ENCODE measurements at places on chromosomes 12 and 14.
A peak's percentile ranks its signal among the peaks of the same experiment; 100 is the strongest.

DNA sequence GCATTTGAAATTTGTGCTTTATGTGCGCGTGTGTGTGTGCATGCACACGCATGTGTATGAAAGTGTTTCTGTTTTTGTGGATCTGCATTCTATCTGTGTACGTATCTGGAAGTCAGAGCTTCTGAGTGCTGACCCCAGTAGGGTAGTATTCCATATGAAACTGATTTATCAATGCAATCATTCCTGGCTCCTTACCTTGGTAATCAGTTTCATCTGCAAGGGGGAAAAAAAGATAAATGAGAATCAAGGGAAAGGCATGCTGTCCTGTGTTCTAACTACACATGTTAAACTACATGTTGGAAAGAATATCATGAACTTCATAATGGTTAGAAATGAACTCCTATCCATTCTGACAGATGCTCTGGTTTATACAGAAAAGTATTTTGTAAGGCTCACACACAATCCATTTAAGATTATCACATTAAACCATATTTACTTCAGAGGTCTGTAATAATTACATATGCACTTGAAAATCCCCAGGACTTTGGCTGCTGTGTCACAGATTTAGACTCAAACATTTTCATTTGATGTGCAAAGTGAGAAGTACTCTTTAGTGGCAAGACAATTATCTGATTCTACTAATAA is 276.1 kb upstream of the LMO3 start:
- ATAC-seq = no peak

DNA sequence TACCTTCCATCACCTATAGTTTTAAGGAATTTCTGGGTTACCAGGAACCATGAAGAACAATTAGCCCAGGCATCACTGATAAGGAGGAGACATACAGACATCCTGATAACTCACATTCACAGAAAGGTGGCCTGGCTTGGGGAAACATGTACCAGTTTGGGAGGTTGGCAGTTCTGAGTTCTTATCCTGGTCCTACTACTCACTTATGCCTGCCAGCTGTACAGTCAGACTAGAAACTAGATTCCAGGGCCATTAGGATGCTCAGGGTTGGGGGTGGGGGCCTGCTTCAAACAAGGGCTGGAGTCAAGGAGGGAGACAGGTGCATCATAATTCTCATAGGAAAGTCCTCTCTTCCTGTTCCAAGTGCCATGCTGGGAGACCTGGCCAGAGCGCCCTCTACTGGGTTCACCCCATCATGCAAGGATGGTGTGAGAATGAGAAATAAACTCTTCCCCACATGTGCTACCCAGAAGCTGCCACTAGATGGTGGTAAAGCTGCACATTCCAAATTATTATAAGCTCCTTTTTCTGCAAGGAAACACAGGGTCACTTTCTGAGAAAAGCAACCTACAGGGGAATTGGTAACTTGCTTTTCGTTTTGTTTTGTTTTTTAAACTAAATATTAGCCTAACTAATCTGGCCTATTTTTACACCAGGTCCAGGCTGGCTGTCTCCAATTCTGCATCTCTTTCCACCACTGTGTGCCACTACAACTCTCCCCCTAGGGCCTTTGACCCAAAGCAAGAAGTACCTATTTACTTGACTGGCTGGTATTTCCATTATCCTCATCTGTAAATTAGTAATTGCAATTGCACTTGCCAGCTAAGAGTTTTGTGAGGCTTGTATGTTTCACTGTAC is 14.5 kb downstream of the OAS2 start:
- peak; percentile 81 for ATAC-seq

DNA sequence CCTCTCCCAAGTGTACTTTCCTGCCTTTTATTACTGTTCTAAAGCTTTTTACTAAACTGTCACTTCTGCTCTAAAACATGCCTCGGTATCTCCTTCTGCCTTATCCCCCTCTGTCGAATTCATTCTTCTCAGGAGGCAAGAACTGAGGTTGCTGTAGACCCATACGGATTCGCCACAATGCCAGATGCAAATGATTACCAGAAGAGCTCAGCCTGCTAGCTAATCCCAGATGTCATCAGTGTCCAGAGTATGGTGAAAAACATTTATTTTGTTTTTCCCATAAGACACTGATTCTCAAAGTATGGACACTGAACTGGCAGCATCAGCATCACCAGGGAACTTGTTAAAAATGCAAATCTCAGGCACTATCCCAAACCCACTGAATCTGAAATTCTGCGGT is 359.3 kb downstream of the TMTC2 start:
- peak; percentile 51 for ATAC-seq

DNA sequence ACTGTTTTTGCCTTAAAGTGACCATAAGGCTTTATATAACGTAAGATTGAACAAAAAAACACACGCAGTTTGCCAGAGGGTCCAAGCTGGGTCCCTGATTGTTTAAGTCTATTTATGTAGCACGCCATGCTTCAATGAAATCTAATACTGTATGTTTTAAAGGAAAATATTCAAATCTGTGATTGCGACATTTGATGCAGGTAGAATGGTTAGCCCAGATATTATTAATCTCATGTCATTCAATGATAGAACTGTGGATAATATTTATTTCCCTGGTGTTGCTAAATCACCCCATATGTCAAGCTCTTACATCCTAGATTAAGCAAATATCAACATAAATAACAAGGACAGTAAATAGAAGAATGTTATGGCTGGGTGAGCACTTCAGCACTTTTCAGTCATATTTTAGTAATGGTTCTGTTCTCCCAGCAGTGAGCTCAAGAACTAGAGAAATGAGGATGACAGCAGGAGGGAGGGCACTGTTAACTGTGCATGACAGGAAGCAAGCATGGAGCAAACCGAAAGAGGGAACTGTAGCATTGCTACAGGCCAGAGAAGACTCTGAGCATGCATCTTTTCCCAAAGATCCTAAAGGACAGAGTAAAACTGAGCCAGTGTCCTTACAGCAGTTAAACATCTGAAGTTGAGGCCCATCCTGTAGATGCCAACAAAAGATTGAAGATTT is 465.7 kb upstream of the MGAT4C start:
- no peak for ATAC-seq

- no peak for ATAC-seq
These were observed 11.0 kb downstream of the ITPR2 start for GRCh38 chr12:26822026-26822425.

GRCh38 chr12:131346555-131347344 is 364.1 kb upstream of the SFSWAP start:
- ATAC-seq = no peak

- ATAC-seq = peak; percentile 27
These were observed 67.9 kb upstream of the FAM222A start for GRCh38 chr12:109645708-109646107.

GRCh38 chr12:104297477-104298113 is 5.9 kb upstream of the EID3 start:
- ATAC-seq = no peak

- no peak for ATAC-seq
These were observed 183.4 kb upstream of the PPFIA2 start for GRCh38 chr12:81942594-81942993.

DNA sequence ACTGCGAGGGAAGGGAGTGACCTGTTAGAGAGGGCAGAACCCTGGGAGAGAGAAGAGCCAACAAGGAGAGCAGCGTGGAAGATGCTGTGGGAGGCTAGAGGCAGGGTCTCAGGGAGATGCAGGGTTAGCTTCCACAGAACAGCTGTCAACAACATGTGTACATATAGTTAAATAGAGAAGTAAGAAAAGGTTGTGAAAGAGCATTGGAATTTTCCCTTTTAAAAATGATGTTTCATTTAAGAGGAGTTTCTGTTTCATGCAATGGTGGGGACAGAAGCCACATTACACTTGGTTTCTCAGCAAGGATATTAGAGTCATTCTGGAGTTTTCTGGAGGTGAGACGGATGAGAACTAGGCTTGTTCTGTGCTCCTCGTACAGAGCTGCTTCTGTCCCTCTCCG is 23.8 kb upstream of the TBC1D30 start:
- no peak for ATAC-seq

GRCh38 chr14:22535916-22536315 is 53.1 kb downstream of the DAD1 start:
- ATAC-seq = no peak

DNA sequence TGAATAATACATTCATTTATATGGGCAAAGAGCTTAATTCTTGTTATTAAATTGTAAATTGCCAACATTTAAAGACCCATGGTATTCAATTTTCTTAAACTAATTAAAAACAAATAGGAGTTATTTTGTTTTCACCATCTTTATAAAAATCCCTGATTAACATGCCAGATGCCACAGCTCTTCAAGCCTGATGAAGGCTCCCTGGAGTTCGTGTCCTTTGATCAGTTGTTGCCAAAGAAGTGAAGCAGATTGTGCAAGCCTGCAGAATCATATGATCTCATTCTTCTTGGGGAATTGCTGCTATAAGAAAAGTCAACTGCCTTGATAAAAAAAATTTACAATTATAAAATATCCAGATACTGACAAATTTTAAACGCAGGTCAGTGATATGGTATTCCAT is 288.3 kb upstream of the PPFIA2 start:
- ATAC-seq = no peak

GRCh38 chr12:11655842-11656241 is 6.4 kb downstream of the ETV6 start:
- no peak for ATAC-seq

DNA sequence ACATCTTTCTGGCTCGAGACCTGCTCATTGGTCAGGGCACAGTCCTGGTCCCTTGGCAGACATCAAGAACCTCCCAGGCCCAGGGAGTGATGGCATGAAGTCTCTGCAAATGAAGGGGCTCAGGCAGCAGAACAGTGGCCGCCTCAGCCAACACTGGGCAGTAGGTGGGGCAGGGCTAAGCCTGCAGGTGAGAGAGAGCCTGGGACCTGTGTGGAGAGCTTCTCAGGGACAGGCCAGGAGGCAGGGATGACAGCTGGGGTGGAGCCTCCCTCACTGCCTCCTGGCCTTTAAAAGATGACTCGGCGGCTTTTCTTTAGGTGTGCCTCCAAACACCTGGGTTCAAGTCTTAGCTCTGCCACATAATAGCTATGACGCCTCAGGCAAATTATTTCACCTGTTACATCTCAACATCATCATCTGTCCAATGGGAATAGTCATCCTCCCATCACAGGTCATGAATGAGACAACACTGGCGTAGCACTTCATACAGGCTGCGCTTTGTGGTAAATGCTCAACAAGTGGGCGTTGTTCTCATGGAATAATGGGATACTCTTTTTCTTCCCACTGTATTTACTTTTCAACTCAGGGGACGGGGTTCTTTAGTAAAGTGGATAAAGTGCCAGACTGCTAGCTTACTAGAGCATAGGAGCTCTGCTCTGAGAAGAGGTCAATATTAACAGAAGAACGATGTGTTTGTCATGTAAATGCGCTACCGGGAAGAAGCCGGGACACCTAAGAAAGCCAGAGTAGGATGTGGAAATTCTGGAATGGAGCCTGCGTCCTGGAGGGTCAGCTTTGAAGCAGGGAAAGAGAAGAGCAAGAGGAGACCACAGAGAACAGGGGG is 277.4 kb downstream of the FOXN3 start:
- ATAC-seq = no peak

- no peak for ATAC-seq
These were observed 37.6 kb downstream of the MUCL1 start for GRCh38 chr12:54891717-54892478.

GRCh38 chr12:122811777-122812176 is 23.5 kb upstream of the HIP1R start:
- no peak for ATAC-seq

DNA sequence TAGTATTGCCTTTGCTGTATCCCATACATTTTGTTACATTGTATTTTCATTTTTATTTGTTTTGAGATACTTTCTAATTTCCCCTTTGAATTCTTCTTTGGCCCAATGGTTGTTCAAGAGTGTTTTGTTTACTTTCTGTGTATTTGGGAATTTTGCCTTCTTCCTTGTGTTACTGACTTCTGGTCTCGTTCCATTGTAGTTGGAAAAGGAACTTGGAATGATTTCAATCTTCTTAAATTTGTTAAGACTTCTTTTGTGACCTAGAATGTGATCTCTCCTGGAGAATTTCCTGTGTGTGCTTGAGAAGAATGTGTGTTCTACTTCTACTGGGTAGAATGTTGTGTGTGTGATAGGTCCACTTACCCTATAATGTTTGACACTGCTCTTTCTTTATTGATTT is 304.4 kb upstream of the RTL1 start:
- no peak for ATAC-seq

- peak; percentile 57 for ATAC-seq
These were observed 41.4 kb upstream of the NUDT4 start for GRCh38 chr12:93336291-93336741.

GRCh38 chr12:69099201-69099837 is 140.1 kb upstream of the CPSF6 start:
- ATAC-seq = no peak

- ATAC-seq = peak; percentile 25
These were observed 530 bp upstream of the FOXN4 start for GRCh38 chr12:109309381-109310246.

- no peak for ATAC-seq
These were observed 65.8 kb downstream of the NUMB start for GRCh38 chr14:73392329-73393257.

- ATAC-seq = peak; percentile 60
These were observed 10.7 kb downstream of the PCNX4 start for GRCh38 chr14:60102389-60102788.

DNA sequence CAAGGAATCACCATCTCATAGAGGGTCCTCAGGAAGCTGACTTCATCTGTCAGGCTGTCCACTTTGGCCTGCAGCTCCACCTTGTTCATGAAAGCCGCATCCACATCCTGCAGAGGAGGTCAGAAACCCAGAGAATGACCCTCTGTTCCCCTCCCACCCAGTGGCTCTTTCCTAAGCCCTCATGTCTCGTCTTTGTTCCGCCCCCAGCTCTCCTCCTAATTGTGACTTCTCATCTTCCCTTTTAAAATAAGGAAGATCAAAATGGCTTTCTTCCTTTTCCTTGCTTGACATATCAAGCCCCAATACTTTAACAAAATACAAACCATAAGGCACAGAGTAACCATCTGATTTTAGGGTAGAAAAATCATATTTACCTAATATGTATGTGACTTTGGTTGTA is 4.4 kb downstream of the KRT76 start:
- ATAC-seq = no peak

All from SK-N-SH treated with all-trans-retinoic acid at 6 μM for 48 hours (cell line).